Karpas-422 (cell line): ENCODE measurements at places on chromosomes 16 and 17. TPM values are rescaled to one million over a fixed set of nuclear protein-coding genes. Genes with fewer than 3 reads are reported as not detected.

Gene PPP1R27
- 0.25 TPM in 1 of 2 replicates, not detected in the other for total RNA-seq

DNA sequence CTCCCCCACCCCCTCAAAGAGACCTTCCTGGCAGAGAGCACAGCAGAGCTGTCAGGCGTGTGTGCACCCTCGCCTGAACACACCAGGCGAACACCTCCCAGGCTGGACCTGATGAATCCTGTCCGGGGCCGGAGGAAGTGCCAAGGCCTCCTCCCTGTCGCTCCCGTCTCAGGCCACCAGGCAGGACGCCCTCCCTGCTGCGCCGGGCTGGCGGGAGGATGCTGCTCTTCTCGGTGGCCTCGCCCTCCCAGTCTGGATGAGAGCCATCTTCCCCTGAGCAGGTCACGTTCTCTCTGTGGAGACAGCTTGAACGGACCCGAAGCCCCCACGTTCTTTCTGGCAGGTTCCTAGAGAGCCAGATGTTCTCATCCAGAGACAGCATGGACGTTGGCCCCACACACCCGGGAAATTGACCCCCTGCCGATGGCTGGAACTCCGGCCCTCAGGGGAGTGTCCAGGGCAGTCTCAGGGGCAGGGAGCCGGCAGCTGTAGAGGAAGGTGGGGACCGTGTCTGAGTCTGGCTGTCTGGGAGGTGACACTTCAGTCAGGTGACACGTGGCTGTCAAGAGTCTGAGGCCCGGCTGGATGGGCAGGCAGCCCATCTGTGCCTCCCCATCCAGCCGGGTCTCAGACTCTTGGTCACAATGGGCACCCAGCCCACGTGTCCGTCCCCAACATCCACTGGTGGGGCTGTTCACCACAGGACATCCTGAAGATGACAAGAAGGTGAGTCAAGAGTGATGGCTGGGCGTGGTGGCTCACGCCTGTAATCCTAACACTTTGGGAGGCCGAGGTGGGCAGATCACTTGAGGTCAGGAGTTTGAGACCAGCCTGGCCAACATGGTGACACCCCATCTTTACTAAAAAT lies 5.0 kb upstream of the TIMP2 start:
- DNase-seq, result no peak

DNA sequence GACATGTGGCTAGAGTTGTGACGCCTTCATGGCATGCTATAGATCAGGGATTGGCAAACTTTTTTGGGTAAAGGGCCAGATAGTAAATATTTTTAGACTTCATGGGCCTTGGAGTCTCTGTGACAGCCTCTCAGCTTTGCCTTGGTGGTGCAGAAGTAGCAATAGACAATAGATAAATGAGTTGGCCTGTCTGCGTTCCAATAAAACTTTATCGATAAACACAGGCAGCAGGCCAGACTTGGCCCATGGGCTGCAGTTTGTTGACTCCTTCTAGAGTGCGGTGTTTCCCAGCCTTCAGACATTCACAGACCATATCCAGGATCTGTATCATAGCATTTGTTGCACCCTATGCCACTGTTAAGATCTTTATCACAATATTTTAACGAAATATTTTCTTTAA lies 76.5 kb downstream of the OR1D5 start:
- no peak for DNase-seq

DNA sequence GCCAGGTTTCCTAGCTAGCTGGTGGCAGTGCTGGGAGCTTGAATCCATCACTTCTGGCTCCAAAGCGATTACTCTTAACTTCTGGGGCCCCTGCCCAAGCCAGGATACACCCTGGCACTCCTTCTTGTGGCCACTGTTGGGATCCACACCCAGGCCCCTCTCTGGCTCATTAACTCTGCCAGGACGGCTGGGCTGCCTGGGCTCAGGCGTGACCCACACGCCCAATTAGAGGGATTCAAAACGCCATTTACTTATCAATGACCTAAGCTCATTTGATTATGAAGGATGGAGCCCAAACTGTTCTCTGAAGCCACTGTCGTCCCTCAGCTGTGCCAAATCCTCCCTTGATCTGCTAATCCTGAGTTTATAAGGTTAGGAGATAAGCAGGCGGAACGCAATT lies 79.7 kb upstream of the BRD7 start:
- DNase-seq, result no peak

- no peak for DNase-seq
Measured at GRCh38 chr17:64176556-64176955, 46.6 kb upstream of the ERN1 start.

DNA sequence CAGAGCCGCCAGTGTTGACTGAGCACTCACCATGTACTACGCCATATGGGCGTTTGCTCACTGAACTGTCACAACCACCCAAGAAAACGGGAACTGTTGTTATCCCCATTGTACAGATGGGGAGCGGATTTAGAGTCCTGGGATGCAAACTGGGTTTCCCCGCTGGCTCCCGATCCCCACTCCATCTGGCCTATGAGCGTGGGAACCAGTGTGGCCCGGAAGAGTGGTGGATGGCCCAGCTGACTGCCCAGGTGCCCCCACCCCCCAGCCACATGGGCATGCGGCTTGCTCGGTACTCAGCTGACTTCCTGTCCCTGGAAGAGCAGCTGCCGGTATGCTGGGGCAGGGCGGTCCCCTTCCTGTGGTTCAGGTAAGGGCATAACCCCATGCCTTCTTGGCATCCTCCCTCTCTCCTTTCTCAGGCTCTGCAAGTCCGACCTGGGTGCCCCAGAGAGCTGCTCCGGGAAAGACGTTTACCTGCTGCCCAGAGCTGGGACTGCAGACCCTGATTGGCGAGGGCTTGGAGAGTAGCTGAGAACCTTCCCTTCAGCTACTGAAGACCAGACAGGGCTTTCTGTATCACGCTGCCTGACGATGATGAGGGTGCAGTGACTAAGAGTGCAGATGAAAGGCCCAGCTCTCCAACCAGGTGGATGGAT lies 16.2 kb downstream of the SOCS3 start:
- peak; percentile 59 for DNase-seq
